ENCODE measurements at places on chromosomes 2 and 18.

GRCh38 chr18:477565-477964 lies 22.9 kb downstream of the COLEC12 start:
- no peak for DNase-seq

DNA sequence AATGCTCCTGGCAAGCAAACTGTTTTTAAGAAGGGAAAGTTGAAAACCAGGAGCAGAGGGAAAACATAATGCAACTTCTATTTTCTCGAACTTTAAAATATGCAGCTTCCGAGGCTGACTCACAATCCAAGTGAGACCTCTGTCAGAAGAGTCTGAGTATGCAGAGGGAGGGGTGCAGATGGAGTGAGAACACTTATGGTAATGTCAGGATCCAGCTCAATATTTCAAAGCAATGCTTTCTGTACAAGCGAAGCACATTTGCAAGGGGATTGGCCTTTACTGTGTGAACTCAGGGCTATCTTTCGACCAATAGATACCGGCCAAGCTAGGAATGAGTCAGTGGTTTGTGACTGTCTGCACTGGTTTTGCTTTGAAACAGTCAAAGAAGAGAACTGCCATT lies 242.7 kb downstream of the CNTNAP5 start:
- DNase-seq, result no peak

GRCh38 chr2:46885376-46885775 lies 30.2 kb downstream of the MCFD2 start:
- no peak for DNase-seq

- DNase-seq, result no peak
Measured at GRCh38 chr18:24002479-24002878, 12.1 kb upstream of the TTC39C start.

DNA sequence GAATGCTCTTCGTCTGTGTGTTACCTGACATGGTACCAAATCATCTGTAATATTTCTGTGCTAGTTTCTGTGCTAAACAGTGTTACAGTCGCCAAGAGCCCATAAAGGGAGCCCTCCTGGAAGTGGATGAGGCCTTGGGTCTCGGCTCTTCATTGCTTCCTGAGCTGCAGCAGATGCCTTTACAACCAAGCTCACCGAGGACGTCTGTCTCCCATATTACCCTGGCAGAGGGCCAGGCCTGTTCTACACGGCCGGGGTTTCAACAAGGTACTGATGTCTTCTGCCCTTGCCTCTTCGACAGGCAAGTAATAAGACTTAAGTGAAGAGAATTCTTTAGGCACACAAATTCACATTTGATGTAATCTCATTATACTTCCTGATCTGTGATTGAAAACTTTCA lies 16.8 kb downstream of the RPL31 start:
- no peak for DNase-seq

GRCh38 chr18:10131460-10132395 lies 217.9 kb downstream of the VAPA start:
- DNase-seq, result no peak

DNA sequence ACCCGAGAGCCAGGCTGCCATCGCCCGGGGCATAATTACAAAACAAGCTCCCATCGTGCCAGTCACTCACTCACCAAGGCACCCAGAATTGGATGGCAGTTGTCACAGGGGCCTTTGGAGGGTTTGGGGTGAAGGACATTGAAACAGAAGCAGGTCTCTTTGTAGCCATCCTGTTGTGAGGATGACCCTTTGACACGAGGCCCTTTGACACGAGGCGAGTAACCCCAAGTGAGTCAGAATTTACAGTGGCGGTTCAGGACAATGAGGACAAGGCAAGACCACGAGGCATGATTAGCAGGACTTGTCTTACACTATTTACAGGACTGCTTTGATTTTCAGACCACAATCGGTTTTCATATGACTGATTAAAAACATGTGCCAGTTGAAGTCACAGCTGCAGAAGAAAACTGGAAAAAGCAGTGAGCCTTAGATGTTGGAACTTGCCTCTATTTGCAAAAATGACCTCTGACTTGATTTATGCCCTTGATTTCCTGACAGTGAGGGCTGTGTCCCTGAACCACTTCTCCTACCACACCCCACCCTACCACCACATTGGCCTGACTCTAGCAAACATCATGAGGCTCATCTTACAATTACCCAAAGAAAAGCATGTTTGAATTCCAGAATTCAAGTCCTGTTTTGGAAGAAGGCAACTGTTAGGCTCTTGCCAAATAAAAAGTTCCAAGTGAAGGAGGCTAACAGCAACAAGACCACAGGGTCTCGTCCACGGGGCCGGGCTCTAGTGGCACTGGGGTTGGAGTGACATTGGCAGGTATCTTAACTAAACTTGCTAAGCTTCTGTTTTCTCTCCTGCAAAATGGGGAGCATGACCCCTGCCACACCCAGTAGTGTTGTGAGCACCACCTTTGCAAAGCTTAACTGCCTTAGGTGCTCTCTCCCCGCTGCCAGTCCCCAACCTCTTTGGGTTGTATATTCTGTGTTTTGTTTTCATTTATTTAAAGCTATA lies 64.4 kb upstream of the FOSL2 start:
- no peak for DNase-seq

DNA sequence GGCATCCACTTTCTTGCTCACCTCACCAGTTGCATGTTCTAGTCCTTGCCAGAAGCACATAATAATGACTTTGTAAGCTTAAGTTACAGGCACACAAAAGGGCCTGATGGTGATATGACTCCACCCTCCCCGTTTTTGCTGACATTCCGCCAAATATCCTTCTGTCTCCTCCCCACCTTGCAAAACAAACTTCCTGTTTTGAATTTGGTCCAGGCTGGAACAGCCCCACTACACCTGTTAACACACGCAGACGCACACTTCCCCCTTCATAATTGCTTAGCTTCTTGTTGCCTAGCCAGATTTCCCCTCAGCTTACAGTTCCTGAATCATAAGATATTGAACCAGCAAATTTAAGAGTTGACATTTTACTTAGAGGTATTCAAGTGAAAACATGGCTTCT lies at the start of gene MGAT5:
Gene MGAT5 (plus strand): TSS at position 269 of the 400 bp plus-strand sequence. CDS start 332 bp downstream, outside the sequence.
- DNase-seq, result peak; percentile 36

DNA sequence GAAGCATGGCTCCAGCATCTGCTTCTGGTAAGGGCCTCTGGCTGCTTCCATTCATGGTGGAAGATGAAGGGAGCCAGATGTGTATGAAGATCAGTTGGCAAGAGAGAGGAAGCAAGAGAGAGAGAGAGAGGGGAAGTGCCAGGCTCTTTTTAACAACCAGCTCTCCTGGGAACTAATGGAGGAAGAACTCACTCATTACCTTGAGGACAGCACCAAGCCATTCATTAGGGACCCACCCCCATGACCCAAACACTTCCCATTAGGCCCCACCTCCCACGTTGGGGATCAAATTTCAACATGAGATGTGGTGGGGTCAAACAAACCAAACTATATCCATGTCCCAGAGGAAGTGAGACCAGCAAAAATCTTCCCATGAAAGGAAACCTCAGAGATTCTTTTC lies 124.8 kb upstream of the SIX2 start:
- no peak for DNase-seq

GRCh38 chr18:35571138-35571537 lies 10.4 kb upstream of the GALNT1 start:
- DNase-seq, result no peak

GRCh38 chr18:26978812-26979341 lies 113.4 kb upstream of the AQP4 start:
- no peak for DNase-seq

- DNase-seq, result no peak
Measured at GRCh38 chr18:45829855-45830254, 4.4 kb downstream of the SIGLEC15 start.

- no peak for DNase-seq
Measured at GRCh38 chr2:168596881-168597655, 141.0 kb downstream of the CERS6 start.

DNA sequence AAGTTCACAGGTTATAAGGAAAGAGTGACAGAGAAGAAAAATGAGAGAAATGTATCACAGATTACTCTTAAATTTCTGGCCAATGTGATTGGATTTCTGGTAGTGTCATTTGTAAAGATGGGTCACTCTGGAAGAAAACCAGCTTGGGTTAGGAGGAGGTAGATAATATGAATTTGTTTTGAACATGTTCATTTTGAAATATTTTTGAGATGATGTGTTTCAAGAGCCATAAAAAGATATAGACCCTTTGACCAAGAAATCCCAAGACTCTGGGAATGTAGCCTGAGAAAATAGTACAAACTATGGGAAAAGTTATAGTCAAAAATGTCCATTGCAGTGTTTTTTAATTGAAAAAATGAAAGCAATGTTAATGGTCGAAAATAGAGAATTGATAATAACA lies 70.7 kb downstream of the CALCRL start:
- DNase-seq, result no peak

GRCh38 chr2:162230761-162231160 lies 12.5 kb downstream of the FAP start:
- DNase-seq, result no peak

DNA sequence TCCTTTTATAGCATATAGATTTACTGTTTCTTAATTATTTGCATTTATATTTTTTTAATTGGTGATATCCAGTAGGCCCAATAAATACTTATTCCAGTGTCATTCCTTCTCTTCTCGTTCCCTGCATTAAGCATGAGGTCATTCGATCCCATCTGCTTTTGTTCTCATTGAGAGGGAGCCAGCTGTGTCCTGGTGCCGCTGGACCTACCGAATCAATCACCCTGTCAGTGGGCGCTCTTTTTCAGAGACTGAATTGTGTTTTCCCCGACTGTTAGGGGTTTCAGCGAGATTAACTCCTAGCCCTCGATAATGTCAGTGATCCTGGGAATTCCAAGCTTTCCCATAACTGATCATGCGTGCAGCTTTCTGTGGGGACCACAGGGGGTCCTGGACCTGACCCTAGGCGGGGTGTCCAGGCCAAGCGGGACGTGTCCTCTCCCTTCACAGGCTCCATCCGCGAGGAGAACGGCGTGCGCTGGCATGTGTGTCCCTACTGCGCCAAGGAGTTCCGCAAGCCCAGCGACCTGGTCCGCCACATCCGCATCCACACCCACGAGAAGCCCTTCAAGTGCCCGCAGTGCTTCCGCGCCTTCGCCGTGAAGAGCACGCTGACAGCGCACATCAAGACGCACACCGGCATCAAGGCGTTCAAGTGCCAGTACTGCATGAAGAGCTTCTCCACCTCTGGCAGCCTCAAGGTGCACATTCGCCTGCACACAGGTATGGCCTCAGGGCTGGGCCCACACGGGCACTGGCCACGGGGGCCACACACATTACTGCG lies 72.4 kb downstream of the ZNF236 start:
- no peak for DNase-seq

- no peak for DNase-seq
Measured at GRCh38 chr2:185793532-185794345, 55.1 kb downstream of the FSIP2 start.

DNA sequence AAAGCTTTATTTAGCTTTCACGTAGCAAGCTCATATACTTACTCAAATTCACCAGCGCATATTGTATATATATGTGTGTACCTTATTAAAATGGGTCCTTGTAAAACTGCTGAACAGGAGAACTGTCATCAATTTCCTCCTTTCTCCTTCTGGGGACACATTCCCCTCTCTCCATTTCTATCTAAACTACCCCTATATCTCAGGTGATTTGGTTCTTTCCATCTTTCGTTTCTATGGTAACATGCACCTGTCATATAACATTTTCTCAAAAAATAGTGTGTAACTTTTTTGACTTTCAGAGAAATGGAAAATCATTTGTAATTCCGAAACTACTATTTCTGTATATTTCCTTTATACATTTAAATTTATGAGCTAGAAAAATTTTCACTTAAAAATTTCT lies 83.5 kb upstream of the CD226 start:
- DNase-seq, result no peak

DNA sequence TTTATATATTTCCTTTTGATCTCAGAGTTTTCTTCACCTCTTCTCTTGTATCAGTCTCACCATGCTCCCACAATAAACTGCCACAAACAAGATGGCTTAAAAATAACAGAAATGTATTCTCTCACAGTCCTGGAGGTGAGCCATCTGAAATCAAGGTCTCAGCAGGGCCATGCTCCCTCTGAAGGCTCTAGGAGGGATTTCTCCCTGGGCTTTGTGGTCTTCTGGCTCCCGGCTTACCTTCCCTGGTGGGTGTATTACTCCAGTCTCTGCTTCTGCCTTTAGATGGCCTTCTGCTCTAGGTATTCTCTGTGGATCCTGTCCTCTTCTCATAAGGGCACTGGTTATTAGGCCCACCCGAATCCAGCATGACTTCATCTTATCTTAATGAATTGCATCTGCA lies 994.7 kb upstream of the POU3F3 start:
- DNase-seq, result no peak

DNA sequence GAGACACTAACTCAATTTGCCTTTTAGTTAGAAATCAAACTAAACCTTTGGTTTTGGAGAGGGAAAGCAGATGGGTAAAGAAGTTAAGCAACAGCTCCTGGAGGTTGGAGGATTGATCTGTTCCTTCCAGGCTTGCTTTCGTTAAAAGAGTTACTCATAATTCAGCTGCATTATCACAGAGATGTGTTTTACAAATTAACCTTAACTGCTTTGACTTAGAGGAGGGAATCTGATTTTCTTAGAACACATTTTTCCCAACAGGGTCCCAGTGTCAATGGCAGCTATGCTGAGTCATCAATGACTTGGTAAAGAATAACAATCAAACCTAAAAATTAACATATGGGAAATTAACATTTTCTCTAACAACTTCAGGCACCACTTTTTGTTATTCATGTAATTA lies 113.4 kb downstream of the COPS8 start:
- DNase-seq, result no peak

GRCh38 chr18:32036506-32037180 lies 18.0 kb downstream of the RNF125 start:
- no peak for DNase-seq

DNA sequence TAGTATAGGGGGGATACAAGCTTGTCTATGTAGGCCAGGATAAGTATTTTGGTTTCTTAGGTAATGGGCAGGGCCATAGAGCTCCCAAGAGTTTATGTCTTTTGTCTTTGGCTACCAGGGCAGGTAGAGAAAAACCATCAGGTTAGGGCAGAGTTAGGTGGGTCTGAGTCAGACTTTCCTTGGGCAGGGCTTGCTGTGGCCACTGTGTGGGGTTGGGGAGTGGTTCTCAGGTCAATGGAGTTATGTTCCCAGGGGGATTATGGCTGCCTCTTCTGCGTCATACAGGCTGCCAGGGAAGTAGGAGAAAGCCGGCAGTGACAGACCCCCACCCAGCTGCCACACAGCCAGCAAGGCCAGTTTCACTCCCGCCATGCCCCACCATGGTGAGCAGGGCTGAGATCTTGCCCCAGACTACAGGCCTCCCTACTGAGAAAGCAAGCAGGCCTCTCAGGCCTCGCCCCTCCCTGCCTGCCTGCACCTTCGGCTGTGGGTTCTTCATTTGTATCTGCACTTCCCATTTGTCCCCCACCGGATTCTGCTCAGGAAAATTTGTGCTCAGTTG lies 55.5 kb downstream of the RPIA start:
- no peak for DNase-seq
